ENCODE measurements at places on chromosomes 1 and 21. TPM values are rescaled to one million over a fixed set of nuclear protein-coding genes. Genes with fewer than 3 reads are reported as not detected.
A peak's percentile ranks its signal among the peaks of the same experiment; 100 is the strongest.

DNA sequence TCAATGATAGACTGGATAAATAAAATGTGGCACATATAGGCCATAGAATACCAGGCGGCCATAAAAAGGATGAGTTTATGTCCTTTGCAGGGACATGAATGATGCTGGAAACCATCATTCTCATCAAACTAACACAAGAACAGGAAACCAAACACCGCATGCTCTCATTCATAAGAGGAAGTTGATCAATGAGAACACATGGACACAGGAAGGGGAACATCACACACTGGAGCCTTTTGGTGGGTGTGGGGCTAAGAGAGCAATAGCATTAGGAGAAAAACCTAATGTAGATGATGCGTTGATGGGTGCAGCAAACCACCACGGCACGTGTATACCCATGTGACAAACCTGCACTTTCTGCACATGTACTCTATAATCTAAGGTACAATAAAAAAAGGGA is 883.4 kb upstream of the PRMT6 start:
- no peaks in the 10 kb centered on the region for H3K36me3 ChIP-seq
- H3K27ac ChIP-seq: no peak overlapping the region
- H3K27me3 ChIP-seq: no peaks in the 10 kb centered on the region
- no peak for DNase-seq
- H3K4me1 ChIP-seq: no peaks in the 10 kb centered on the region

- peak overlapping the region; percentile 31 for H3K27ac ChIP-seq
- H3K36me3 ChIP-seq: peaks cover 54% of the 10 kb centered on the region
- no peaks in the 10 kb centered on the region for H3K27me3 ChIP-seq
- no peak for DNase-seq
- peaks cover 32% of the 10 kb centered on the region for H3K4me1 ChIP-seq
Measured at GRCh38 chr1:27545876-27546275, 55.9 kb upstream of the WASF2 start.

- no peak overlapping the region for H3K4me3 ChIP-seq
- no peaks in the 10 kb centered on the region for H3K4me1 ChIP-seq
- H3K27me3 ChIP-seq: no peaks in the 10 kb centered on the region
Measured at GRCh38 chr1:22889213-22889827, 83.3 kb downstream of the LACTBL1 start.

DNA sequence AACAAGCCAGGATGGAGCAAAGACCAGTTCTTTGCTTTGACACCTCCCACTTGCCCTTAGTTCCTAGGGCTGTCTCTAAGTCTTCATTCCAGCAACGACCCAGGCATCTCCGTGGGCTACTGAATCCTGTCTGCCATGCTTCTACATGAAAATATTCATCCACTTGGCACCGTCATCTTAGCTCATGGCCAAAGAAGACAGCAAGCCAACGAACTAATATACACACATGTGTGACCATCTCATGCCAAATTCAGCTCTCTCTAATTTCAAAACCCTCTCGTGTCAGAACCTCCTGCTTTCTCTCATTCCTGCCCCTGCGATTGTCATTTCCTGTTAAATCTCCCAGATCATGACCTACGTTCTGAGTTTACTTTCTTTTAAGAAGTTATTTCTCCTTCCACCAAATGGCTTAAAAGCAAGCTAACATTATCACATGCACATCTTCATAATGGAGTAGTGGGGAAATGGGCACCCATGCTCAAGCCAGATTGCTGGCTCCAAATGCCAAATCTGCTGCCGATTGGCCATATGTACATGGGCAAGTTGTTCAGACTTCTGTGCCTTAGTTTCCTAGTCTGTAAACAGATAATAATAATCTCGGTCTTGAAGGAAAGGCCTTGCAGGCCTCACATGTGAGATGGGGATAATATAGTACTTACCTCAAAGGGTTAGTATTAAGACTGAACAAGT is 373.4 kb downstream of the USH2A start:
- no peaks in the 10 kb centered on the region for H3K4me1 ChIP-seq
- H3K27ac ChIP-seq: no peak overlapping the region
- DNase-seq: no peak
- H3K36me3 ChIP-seq: no peaks in the 10 kb centered on the region
- no peak overlapping the region for H3K4me3 ChIP-seq

DNA sequence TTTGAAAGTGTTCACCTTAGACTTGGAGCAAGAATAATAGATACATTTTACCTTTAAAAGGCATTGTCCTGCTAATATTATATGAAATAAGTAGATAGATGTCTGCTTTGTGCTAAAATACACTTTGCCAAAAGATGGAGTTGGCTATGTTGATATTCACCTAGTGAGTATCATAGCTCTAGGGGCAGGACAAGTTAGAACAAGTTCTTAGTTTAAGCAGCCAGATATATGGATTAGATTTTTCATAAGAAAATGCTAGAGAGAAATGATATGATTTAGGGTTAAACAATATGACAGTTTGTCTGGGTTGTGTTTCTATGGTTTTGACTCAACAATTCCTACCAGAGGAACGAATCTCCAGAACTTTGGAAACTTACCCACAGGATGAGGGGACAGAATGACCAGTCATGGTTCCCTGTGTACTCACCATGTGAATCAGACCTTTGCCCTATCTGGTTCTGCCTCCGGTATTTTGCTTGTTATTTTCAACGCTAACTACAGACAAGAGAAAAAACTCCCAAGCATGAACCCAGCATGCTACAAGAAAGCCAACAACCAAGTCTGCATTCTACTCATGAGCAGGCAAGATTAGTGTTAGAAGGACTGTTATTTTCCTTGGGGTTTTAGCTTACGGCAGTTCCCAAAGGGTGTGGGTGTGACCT is 1.7 kb downstream of the F5 start:
- no peak overlapping the region for H3K27ac ChIP-seq
- H3K4me3 ChIP-seq: no peak overlapping the region
- H3K27me3 ChIP-seq: peaks cover 2% of the 10 kb centered on the region
- no peak for DNase-seq
- H3K4me1 ChIP-seq: peaks cover 8% of the 10 kb centered on the region
- no peaks in the 10 kb centered on the region for H3K36me3 ChIP-seq

DNA sequence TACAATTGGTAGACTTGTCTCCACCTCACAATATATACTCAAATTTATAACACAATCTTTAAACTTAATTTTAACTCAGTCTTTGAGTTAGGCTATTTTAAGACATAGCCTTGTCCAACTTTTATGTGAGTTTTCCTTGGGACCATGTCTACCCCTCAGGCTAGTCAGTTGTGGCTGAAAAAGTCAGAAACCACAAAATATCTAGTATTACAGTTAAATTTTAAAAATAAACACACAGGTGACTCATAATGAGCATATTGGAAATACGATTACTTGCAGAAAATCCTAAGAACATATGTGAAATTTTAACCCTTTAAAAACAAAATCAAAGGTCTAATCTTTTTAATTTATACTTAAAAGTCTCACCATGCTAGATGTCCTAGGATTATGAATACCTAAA is 4.8 kb upstream of the ASB17 start:
- DNase-seq: no peak
- H3K27me3 ChIP-seq: no peaks in the 10 kb centered on the region
- no peak overlapping the region for H3K27ac ChIP-seq
- no peak overlapping the region for H3K4me3 ChIP-seq
- no peaks in the 10 kb centered on the region for H3K36me3 ChIP-seq
- no peaks in the 10 kb centered on the region for H3K4me1 ChIP-seq

GRCh38 chr21:18743531-18743930 is 339.9 kb upstream of the TMPRSS15 start:
- no peaks in the 10 kb centered on the region for H3K4me1 ChIP-seq
- H3K27me3 ChIP-seq: no peaks in the 10 kb centered on the region
- H3K4me3 ChIP-seq: no peak overlapping the region
- no peak overlapping the region for H3K27ac ChIP-seq
- H3K36me3 ChIP-seq: no peaks in the 10 kb centered on the region

Gene AADACL4
- not detected for total RNA-seq

Gene SELENBP1
- total RNA-seq: 466 TPM

Gene GPATCH2
- total RNA-seq: 13.2 TPM

All from upper lobe of left lung (tissue), 6 donors.